ENCODE measurements at places on chromosomes 2 and 18. TPM values are rescaled to one million over a fixed set of nuclear protein-coding genes. Genes with fewer than 3 reads are reported as not detected.

DNA sequence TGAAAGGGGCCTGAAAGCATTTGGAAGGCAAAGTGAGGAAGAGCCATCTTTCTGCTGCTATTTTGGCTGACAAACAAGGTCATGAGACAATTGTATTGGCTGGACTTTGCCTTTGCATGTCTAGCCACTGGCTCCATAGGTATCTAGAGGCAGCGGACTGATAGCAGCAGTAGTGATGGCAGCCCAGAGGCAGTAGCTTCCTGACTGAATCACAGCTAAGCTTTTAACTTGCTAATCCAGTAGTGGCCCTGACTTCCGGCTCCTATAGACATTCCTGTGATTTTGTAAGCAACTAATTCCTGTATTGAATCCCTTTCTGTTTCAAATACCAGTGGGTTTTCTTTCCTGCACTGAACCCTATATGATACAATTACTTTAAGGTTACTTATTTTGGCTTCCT is 69.8 kb upstream of the PDE1A start:
- no peak for DNase-seq

DNA sequence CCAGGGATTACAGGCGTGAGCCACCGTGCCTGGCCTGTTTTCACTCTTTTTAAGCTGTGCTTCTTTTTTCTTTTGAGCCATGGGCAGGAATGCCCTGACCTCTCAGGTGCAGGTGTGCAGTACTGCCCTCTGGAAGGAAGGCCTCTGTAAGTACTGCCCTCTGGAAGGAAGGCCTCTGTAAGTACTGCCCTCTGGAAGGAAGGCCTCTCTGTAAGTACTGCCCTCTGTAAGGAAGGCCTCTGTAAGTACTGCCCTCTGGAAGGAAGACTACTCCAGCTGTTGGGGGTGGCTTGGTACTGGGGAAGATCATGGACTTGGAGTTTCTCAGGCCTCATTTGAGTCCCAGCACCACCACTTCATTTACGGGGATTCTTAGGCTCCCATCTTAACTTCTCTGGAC is 248.5 kb upstream of the ID2 start:
- DNase-seq, result no peak

- peak; percentile 68 for DNase-seq
Measured at GRCh38 chr2:235670974-235671787, 177.3 kb downstream of the AGAP1 start.

GRCh38 chr2:208015475-208015874 is 9.9 kb downstream of the PLEKHM3 start:
- no peak for DNase-seq

DNA sequence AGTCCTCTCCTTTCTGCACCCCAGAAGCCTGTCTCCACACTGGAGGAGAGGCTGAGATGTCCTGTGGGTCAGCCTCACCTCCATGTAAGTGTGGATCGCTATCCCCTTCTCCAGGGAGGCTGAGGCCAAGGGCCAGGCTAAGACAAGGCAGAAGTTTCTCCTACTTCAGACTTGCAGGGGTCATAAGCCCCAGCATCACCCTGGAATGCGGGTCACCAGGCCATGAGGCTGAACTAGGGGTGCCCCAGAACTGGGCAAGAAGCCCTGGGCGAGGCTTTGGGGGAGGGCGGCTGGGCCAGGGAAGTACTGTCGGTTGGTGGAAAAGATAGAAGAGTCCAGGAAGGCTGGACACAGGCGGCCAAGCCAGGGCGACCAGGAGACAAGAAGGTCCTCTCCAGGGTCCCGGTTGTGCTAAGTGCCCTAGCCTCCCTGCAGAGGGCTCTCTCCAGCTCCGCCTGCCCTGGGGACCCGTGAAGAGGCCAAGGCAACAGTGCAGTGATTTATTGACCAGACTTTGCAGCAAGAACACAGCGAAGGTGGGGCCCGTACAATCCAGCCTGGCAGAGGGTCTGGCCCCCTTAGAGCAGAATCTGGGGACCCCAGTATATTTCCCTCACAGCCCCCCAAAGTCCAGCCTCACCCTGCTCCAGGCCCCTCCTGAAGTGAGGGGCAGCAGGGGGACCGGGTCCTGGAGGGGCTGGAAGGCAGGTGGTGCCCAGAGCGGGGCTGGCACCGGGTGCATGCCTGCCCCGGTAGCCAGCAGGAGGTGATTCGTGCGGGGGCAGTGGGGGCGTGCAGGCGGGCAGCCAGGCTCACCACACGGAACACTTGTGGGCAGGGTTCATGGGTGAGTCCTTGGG is 8.1 kb downstream of the ECEL1 start:
- peak; percentile 36 for DNase-seq

DNA sequence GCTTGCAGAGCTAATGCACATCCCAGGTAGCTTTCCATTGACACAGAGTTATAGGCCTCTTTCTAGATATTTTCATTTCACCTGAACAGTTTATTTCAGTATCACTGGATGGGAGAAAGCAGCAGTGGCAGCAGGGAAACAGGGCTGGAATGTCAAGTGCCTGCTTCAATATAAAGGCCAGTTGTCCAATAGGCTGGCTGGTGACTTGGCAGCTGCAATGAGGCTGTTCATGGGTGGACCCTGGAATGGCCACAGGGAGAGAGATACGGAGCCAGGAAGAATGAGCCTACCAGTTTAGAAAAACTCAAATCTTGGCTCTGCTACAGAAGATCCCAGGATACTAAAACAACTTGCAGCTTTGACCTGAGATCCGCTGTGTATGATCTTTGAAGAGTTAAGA is 185.0 kb downstream of the BCL11A start:
- no peak for DNase-seq

DNA sequence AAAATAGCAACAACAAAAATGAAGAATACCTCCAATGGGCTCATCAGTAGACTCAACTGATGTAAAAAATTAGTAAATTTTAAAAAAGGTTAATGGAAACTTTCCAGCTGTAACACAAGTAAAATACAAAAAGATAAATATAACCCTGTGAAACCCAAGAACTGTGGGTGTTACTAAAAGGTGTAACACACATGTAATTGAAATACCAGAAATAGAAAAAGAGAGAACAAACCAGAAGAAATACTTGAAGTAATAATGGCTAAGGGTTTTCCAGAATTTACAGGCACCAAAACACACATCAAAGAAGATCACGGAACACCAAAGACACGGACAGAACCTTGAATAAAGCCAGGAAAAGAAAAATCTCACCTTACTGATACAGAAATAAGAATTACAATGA is 590.6 kb upstream of the RAB6C start:
- DNase-seq, result no peak

DNA sequence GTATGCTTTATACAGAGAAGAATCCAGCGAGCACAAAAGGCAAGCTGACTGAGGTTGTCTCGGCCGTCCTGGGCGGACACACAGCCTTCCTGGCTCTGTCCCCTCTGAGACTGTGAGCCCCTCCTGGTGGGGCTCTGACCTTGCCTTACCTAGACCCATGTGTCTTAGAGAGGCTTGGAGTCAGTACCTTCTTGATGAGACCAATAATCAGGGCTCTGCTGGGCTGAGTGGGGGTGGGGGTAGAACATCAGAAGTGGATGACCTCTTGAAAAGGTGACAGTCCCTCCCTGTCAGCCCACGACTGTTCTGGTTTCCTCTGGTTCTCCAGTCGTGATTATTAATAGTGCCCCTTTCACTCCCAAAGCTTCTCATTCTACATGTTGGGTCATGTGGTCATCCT is 31.2 kb downstream of the TWIST2 start:
- DNase-seq, result no peak

GRCh38 chr18:33146014-33146413 is 294.5 kb downstream of the CCDC178 start:
- DNase-seq, result no peak

DNA sequence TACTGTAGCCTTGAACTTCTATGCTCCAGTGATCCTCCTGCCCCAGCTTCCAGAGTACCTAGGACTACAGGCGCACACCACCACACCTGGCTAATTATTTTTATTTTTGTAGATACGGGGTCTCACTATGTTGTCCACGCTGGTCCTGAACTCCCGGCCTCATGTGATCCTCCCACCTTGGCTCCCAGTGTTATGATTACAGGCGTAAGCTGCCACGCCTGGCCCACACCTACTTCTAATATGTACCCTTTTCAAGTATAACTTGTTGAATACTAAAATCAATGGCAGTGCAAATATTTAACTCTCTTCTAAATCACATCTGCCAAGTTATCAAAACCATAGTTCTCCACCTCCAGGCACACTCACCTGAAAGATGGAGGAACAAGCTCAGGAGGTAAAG is 58.7 kb downstream of the ITSN2 start:
- no peak for DNase-seq

- DNase-seq, result no peak
Measured at GRCh38 chr2:86617738-86618137, 5.9 kb downstream of the RNF103 start.

- DNase-seq, result no peak
Measured at GRCh38 chr18:402129-402528, 98.4 kb downstream of the COLEC12 start.

DNA sequence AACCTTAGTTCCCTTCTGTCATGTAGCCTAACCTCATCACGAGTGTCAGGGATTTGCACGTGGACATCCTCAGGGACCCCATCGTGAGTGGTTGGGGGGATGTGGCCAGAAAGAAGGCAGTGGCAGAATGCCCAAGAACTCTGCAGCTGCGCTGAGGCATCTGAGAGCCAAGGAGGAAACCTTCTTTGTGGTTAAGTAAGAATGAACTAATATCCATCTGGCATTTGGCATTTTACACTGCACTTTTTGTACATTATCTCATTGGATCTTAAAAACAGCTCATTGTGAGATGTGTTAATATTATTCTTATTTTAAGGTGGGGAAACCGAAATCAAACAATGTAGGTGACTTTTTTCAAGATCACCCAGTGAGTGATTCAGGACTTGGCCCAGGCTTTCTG is 32.6 kb upstream of the APCDD1 start:
- no peak for DNase-seq

- no peak for DNase-seq
Measured at GRCh38 chr2:209472871-209473270, 49.0 kb downstream of the MAP2 start.

DNA sequence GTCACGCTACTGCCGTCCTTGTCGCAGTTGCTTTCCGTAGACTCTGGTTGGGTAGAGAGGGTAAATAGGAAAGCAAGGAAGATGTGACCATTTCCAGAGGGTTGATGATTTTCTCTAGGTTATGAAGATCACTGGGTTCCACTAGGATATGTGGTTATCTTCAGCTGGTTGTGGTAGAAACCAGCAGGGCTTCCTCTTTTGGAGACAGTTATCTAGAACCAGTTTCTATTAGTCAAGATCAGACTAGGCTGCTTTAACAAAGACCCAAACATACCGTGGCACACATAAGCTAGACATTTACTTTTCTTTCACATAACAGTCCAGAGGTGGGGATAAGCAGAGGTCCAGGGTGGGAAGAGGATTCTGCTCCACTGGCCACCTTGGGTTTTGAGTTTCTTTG is 59.6 kb downstream of the FASTKD2 start:
- no peak for DNase-seq

- no peak for DNase-seq
Measured at GRCh38 chr2:170712653-170713542, 2.2 kb upstream of the SP5 start.

DNA sequence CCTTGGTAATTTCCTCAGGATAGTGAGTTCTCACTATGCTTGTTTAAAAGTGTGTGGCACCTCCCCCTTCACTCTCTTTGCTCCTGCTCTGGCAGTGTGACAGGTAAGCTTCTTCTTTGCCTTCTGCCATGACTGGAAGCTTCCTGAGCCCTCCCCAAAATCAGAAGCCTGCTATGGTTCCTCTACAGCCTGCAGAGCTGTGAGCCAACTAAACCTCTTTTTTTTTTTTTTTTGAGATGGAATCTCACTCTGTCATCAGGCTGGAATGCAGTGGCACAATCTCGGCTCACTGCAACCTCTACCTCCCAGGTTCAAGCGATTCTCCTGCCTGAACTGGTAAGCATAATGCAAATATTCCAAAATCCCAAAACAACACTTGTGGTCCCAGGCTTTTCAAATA is 80.0 kb downstream of the SOWAHC start:
- DNase-seq, result peak; percentile 30

- DNase-seq, result no peak
Measured at GRCh38 chr2:174617120-174617519, 19.5 kb upstream of the WIPF1 start.

- peak; percentile 85 for DNase-seq
Measured at GRCh38 chr2:37782721-37783371, 111.4 kb upstream of the CDC42EP3 start.

GRCh38 chr2:217902379-217903141 is 100.2 kb downstream of the TNS1 start:
- DNase-seq, result peak; percentile 95

Gene MFSD2B
- polyA plus RNA-seq, result not detected

Gene C2orf66
- polyA plus RNA-seq, result not detected

Gene RRM2
- 9.6 TPM for polyA plus RNA-seq

Gene ZNF385B
- polyA plus RNA-seq, result 0.35 TPM
